Sciatic nerve (tissue), 2 donors: ENCODE measurements at places on chromosomes 3 and 15. TPM values are rescaled to one million over a fixed set of nuclear protein-coding genes. Genes with fewer than 3 reads are reported as not detected.

Gene INSYN1
- 7.8 TPM for total RNA-seq

Gene TGM4
- total RNA-seq, result not detected

Gene TMEM207
- total RNA-seq, result not detected

Gene ST6GAL1
- total RNA-seq, result 62.6 TPM

Gene PLSCR4
- total RNA-seq, result 242 TPM

Gene GABRG3
- total RNA-seq, result not detected

Gene ENTPD3
- total RNA-seq, result 1.6 TPM

Gene CSTA
- total RNA-seq, result 6.3 TPM

Gene GOLGA8A
- 124 TPM for total RNA-seq

GRCh38 chr15:33955945-33956344 lies 12.4 kb upstream of the CHRM5 start:
- DNase-seq, result no peak

DNA sequence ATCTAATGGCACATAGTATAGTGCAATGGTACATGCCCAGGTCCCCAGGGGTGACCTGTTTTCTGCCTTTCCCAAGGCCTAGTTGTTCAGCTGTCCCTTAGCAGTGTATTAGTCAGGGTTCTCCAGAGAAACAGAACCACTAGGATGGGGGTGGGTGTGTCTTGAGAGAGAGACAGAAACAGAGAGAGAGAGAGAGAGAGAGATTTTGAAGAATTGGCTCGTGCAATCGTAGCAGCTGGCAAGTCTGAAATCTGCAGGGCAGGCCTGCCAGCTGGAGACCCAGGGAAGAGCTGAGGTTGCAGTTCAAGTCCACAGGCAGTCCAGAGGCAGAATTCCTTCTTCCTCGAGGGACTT lies 90.6 kb upstream of the RNF7 start:
- DNase-seq, result no peak

DNA sequence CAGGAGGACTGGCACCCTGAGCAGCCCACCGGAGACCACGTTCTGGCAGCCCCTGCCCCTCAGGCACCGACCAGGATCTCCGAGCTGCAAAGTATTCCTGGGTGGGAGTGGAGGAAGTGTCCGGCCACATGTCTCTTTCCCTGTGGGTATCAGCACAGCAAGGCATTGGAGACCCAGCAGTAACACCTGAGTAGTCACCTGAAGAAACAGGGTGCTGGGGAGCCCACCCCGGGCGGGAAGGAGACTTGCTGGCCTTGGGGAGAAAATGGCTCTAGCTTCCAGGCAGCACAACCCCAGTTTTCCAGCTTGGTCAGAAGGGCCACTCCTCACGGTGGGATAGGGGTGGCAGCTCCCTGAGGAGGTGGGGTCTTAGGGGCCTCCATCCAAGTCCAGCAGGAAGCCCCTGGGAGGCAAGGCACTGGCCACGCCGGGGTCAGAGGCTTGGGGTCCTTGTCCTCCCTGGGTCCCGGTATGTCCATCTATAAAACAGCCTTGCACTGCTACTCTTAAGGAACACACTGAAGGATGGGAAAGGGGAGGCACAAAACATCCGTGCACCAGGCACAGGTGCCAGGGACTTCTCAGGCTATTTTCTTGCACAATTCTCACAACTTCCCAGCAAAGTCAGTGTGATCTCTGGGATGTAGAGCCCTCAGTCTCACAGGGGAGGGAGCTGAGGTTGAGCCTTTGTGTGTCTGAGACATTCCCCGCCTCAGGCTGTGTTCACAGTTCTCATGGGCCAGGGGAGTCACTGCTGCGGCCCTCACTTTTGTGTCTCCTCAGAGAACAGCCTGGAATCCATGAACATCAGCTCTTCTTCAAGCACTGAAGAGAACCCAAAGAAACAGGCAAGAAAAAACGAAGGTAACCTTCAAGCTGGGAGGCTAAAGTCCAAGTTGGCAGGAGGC lies 11.9 kb downstream of the CFAP100 start:
- DNase-seq, result no peak

DNA sequence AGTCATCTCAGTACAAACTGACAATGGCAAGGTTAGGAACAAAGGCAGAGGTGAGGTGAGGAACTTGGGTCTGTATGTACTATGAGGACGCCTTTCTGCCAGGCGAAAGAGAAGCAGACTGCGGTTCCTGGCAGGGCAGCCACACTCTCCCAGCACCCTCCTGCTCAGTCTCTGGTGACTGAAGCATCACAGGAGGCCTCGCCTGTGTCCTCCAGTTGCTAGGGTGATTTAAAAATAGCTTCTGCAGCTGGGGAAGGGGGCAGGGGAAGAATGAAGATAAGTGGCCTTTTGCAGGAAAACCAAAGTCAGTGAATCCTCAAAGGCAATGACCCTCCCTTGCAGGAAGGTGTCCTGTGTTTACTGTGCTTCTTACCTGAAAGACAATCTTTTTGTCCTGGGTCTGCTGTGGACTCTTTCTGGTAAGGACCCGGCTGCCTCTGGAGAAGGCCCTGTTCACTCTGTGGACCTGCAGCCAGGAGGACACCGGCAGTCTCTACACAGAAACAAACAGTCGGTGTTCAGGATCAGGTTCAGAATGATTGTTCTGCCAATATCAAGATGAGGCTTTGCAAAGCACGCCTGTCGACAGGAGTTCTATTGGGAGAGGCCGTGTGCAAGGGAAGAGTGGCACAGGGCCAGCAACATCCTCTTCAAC lies 65.7 kb upstream of the DGKG start:
- DNase-seq, result no peak

- DNase-seq, result no peak
Observed at GRCh38 chr3:154745929-154746328, 315.9 kb upstream of the GPR149 start.

DNA sequence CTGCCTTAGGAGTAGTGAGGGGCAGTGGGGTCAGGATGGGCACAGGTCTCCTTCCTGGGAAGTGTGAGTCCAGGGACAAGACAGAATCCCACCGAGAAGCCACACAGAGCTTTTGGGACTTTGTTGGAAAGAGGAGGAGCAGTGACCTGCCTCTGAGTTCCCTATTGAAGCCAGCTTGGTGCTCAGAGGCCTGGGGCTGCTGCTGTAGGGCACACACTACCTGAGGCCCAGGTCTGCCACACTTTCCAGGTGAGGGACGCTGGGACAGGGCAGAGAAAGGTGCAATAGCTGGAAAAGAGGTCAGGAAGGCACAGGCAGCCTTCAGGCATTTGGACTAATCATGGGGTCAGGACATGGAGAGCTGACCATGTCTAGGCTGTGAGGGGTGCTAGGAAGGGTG lies 67.7 kb downstream of the SCN5A start:
- DNase-seq, result peak; percentile 15

- DNase-seq, result peak; percentile 34
Observed at GRCh38 chr15:66833371-66833770, 131.3 kb downstream of the SMAD6 start.

DNA sequence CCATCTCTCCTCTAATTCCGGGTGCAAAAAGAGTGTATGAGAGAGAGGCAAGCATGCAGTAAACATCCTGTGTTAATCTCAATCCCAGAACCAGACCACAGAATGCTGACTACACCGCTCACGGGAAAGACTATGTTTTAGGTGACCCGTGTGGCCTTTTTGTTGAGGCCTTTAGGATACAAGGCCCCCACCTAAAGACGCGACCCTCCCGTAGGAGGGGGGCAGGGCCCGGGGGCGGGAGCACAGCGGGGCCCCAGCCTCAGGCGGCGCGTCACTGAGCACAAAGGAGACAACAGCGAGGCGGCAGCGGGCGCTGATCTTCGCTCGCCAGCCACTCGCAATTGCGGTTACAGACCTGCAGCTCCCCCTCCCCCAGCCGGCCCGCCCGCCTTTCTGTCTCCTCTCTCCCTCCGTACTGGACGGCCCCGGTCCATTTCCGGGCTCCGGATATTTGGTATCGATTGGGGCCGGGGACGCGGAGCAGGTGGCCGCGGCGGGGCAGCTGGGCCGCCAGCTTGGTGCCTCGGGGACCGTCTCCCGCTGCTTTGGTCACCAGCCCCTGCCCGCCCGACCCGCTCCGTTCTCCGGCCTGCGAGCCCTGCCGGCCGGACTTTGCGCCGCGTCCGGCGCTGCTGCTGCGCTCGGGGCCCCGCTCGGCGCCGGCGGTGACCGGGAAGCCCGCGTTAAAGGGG lies at the start of gene CCDC50:
CCDC50 (plus strand) TSS at position 433 of the 692 bp plus-strand sequence. CDS start 281 bp downstream, outside the sequence.
- DNase-seq, result peak; percentile 91

DNA sequence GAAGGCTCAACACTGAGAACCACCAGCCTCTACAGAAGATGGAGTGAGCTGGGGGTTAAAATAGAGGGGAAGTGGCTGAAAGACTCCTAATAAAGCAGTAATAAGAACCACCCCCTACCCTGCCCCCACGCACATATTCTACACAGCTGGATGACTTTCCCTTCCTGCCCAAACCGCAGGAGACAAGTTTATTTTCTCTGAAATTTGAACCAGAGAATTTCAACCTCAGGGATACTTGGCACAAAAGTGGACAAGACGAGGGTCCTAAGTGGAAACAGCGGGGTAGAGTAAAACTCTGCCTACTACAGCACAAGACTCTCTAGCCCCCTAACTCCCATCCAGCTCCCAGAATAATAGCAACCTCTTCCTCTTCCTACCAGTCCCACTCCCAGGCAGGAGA lies 28.4 kb downstream of the USF3 start:
- DNase-seq, result no peak

DNA sequence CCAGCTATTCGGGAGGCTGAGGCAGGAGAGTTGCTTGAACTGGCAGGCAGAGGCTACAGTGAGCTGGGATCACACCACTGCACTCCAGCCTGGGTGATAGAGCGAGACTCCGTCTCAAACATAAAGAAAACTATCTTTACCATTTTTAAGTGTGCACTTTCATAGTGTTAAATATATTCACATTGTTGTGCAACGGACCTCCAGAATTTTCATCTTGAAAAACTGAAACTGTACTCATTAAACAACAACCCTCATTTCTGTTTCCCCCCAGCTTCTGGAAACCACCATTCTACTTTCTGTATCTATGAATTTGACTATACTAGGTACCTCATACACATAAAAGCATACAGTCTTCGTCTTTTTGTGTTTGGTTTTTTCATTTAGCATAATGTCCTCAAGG lies 375.1 kb downstream of the SHQ1 start:
- DNase-seq, result no peak

- DNase-seq, result no peak
Observed at GRCh38 chr3:178062126-178062525, 474.1 kb upstream of the KCNMB2 start.

- DNase-seq, result no peak
Observed at GRCh38 chr3:147793841-147794240, 384.7 kb downstream of the ZIC1 start.

GRCh38 chr3:190048932-190049441 lies 71.7 kb downstream of the P3H2 start:
- DNase-seq, result no peak

DNA sequence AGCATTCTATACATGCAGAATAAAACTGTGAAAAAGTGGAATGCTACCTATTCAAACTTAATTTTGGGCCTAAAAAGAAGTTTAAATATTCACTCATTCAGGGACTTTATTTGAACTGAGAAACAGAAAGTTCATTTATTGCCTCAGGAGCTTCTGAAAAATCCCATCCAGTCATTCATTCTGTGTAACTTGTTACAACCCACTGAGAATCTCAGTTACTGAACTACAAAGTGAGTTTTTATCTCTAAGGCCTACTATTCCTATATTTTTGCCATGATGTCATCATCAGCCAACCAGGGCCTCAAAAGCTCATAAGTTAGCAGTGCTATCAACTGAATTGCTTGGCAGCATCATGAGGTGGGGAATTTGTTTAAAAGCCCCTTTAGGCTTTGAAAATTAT lies 98.0 kb upstream of the BOC start:
- DNase-seq, result no peak

DNA sequence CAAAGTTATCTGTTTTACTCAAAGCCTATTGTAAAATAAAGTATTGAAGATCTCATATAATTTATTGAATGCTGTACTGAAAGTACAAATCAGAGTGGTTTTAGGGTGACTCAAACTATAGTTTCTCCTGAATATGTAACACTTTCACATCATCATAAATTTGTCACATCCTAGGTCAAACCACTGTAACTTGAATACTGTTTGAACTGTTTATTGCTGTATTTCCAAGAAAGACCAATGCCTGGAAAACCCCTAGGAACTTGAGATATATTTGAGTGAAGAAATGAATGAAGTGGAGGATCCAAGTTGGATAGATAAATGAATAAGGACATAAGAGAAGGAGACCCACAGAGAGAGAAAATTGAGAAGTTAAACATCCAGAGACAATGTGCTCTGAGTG lies 348.2 kb downstream of the GRM7 start:
- no peak for DNase-seq

- DNase-seq, result no peak
Observed at GRCh38 chr3:144777906-144778305, 806.3 kb downstream of the DIPK2A start.

GRCh38 chr3:171672124-171672523 lies 138.2 kb downstream of the PLD1 start:
- no peak for DNase-seq

GRCh38 chr3:54357301-54357700 lies 234.9 kb downstream of the CACNA2D3 start:
- DNase-seq, result no peak
